Stimulated activated naive CD8-positive, alpha-beta T cell treated with anti-CD3 and anti-CD28 coated beads, Interleukin-15, amount 100 ng/mL, for 72 hours (primary cell): ENCODE measurements at places on chromosomes 3 and 15.

- no peak for DNase-seq
These were observed 138.7 kb upstream of the SNTN start for GRCh38 chr3:63513791-63514190.

DNA sequence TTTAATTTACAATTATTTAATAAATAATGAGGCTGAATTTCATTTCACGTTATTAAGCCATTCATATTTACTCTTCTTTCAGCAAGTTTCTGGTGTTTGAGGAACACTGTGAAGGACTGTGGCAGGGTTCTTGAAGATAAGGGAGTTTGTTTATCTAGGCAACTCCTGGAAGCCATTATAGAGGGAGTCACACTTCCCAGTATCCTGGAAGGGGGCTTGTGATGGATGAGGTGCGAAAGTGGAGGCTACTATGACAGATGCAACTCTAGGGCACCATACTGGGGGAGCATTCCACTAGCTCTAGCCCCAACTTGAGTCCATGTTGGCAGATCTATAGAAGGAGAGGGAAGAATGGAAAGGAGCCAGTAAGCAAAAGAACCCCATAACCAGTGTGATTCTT is 14.4 kb downstream of the CNOT10 start:
- DNase-seq, result no peak

DNA sequence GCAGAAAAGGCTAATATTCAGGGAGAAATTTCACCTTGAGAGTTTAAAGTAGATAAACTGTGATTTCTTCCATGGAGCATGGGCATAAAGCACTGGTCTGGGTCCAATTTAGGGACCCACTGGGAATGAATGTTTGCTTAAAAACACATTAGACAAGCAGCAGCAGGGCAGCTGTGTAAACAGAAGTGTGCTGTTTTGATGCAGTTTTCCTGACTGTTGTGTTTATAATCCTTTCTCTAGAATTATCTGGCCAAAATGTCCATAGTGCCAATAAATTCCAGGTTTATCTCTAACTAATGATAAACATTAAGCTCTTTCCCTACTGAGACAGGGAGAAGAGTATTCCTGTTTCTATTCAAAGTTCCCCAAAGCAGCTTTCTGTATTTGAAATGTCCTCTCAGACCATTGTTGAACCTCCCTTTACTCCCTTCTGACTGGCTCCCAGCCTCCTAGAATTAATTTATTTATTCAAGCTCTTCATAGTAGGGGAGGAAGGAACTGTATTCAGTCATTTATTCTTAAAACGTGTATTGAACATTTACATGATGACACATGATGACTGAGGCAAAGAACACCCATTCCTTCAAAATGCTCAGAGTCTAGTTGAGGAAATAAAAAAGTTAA is 7.0 kb upstream of the TM4SF18 start:
- no peak for DNase-seq

DNA sequence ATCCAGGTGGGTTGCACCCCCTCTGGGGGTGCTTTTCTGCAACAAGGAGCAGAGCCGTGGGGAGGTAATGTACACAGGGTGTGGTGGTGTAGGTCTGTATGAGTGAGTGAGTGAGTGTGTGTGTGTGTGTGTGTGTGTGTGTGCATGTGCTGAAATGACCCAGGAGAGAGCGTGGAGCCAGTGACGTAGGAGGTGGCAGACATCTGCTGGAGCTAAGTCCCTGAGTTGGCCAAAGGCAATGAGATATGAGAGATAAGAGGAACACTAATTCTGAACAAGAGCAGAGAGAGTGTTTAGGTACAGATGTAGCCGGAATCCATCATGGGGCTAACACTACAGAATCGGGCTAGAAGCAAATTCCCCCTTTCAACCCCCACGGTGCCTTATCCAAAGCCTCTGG is 27.6 kb downstream of the BDH1 start:
- DNase-seq, result no peak

DNA sequence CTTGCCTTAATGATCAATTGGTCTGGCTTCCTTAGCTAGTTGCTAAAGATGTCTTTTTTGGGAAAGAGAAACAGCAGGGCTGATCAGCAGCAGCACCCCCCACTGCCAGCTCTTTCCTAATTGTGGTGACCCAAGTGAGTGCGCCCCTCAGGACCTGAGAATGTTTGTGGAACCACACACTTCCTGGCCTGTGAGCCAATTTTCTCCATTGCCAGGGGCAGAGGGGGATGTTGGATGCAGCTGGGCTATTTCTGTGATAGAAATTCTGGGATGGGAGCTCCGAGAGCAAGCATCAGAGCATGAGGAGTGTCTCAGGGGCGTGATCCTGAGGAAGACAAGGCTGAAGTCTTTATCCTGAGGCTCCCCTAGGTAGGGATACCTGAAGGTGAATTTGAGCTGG is 66.6 kb downstream of the CLDN11 start:
- no peak for DNase-seq

DNA sequence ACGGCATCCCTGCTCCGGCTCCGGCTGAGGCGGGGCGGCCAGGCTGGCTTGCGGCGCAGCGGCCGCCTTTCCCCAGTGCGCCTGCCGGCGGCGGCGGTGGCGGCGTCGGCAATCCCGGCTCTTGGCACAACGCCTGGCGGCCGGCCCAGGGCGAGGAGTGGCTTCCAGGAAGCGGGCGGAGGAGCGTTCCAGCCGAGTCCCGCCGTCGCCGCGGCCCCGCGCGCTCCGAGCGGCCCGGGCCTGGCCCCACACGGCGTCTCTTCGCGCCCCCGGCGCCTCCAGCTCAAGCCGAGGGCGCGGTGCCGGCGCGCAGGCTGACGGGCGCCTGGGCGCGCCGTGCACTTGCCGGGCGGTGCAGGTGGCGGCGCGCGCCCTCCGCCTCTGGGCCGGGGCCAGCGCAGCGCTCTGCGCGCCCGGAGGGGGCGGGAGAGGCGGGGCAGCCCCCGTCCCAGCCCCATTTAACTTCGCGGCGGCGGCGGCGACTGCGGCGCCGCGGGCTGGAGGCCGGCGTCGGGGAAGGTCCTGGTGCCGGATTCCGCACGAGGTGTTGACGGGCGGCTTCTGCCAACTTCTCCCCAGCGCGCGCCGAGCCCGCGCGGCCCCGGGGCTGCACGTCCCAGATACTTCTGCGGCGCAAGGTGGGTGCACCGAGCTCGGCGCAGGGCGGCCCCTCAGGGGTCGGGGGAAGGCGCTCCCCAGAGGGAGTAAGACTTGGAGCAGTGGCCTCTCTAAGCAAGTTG is at the start of gene ADAMTSL3:
Gene ADAMTSL3 (plus strand): TSS at position 485 of the 740 bp plus-strand sequence. CDS start 1,639 bp downstream, outside the sequence.
- DNase-seq, result no peak

GRCh38 chr3:169744366-169745054 is 20.4 kb downstream of the TERC start:
- DNase-seq, result no peak

GRCh38 chr15:69704229-69704628 is 251.6 kb downstream of the RPLP1 start:
- no peak for DNase-seq

DNA sequence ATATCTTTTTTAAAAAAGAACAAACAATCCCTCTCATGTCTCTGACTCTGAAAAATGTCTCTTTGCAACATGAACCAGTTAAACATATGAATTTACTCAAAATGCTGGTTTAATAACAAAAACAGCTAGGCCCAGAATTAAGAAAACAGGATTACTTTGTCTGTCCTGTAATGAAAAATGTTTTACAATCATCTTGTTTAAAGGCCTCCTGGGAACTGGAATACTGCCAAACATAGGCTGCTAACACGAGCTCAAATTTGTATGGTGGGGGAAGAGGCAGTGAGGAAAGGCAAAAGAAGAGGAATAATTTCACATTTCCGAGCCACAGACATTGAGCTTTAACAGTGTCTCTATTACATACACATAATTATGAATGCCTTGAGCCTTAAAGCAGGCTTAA is 61.7 kb upstream of the PPIB start:
- DNase-seq, result no peak

GRCh38 chr15:75659928-75660645 is 12.4 kb downstream of the SNX33 start:
- DNase-seq, result no peak

GRCh38 chr3:67362686-67363085 is 291.7 kb downstream of the SUCLG2 start:
- peak; percentile 37 for DNase-seq

- DNase-seq, result no peak
These were observed 43.3 kb downstream of the RASGRP1 start for GRCh38 chr15:38521316-38521715.

DNA sequence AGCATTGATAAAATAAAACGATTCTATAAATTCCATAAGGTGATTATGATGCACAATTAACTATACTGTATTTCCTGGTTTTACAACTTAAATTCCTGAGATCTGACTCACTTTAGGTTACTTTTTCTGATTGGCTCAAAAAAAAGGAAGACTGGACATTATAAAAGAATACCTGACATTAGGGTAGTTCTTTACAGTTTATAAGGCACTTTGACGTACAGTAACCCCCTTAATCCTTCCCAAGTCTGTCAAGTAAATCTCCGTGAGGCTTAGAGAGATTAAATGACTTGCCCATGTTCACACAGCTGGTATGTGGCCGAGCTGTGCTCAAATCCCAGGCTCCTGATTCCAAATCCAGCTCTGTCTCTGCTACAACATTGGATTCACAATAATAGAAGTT is 1.0 kb upstream of the SLTM start:
- DNase-seq, result no peak

- no peak for DNase-seq
These were observed 32.1 kb downstream of the FOXP1 start for GRCh38 chr3:71551311-71551919.
